NCI-H1436 treated with DMSO at 0.1 percent for 48 hours (cell line): ENCODE measurements at places on chromosomes 3 and 15.

DNA sequence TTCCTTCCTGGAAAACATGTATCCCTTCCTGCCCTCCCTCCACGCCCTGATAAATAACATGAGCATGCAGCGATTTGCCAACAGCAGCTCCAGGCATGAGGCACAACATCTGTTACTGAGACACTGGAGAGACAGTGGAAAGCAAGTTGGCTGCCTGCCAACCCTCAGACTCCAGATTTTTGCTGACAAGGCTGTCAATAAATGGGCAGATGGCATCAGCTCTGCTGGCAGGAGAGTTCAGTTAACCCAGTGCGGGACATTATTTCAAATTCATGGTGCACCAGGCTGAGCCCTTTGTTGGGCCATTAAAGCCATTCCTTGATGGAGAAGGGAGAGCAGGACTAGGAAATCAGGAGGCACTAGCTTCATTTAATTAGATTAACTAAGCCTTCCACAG lies 293.3 kb downstream of the MEX3B start:
- DNase-seq: no peak

GRCh38 chr3:181417748-181418147 lies 294.0 kb upstream of the SOX2 start:
- DNase-seq: no peak

GRCh38 chr15:31376511-31376910 lies 49.9 kb downstream of the KLF13 start:
- DNase-seq: no peak

- no peak for DNase-seq
Measured at GRCh38 chr3:107650788-107651187, 128.0 kb downstream of the BBX start.

GRCh38 chr3:25594007-25594502 lies 70.7 kb downstream of the TOP2B start:
- no peak for DNase-seq

DNA sequence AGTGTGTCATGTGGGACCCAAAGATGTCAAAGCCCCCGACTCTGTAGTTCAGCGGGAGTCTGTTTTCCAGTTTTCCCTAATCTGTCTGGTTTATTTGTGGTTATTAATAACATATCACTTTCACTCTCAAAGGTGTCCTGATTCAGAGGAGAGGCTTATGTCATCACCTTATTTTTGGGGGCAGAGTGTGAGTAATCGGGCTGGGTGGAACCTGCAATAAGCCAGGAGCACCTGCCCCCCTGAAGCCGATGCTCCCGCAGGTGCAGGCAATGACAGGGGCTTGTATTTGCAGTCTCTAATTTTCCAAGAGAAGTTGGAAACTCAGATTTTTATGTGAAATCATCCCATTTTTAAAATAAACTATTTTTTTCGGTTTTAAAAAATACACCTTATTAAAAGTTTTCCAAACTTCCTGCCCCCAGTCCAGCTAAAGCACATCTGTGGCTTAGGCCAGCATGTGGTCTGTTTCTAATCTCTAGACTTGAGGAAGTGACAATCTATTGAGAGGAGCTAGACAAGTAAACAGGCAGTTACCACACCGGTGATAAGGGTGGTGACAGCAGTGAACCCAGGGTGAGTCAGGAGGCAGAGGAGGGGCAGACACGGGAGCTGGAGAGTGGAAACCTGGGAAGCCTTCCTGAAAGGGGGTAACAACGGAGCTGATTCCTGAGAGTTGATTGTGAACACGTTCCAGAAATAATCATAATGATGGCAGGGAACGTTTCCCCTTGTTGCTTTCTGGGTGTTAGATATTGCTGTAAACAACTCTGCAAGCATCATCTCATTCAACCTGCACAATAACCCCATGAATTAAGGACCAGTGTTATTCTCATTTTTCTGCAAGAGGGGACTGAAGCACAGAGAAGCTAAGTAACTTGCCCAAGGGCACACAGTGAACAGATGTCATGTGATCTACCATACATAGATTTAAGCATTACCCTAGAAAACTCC lies 37.2 kb downstream of the BHLHE40 start:
- DNase-seq: no peak

DNA sequence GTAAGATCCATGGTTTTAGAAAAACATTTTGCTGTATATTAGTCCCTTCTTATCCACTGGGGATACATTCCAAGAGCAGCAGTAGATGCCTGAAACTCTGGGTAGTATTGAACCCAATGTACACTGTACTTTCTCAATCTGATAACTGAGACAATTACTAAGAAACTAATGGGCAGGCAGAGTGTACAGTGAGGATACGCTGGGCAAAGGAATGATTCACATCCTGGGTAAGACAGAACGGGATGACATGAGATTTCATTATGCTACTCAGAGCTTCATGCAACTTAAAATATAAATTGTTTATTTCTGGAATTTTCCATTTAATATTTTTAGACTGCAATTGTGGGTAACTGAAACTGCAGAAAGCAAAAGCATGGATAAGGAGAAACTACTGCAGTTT lies 46.2 kb upstream of the TEX55 start:
- no peak for DNase-seq

DNA sequence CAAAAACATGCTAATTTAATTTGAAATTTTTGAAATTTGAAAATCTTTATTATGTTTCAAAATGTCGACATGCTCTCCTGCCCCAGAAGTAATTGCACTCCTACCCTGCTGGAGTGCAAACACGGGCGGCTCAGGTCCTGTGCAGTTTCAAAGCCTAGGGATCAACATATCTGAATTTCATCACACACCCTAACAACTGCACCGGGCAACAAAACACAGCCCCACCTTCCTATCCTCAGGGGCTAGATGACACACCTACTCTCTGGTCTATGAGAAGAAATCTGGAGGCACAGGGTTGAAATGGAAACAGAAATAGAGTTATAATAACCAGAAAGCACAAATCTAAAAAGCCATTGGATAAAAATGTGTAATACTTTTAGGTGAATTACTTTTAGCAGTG lies 61.4 kb downstream of the BFSP2 start:
- no peak for DNase-seq
